Progenitor cell of endocrine pancreas (in vitro differentiated cells): ENCODE measurements at places on chromosomes 5 and 9. TPM values are rescaled to one million over a fixed set of nuclear protein-coding genes. Genes with fewer than 3 reads are reported as not detected.
A peak's percentile ranks its signal among the peaks of the same experiment; 100 is the strongest.

DNA sequence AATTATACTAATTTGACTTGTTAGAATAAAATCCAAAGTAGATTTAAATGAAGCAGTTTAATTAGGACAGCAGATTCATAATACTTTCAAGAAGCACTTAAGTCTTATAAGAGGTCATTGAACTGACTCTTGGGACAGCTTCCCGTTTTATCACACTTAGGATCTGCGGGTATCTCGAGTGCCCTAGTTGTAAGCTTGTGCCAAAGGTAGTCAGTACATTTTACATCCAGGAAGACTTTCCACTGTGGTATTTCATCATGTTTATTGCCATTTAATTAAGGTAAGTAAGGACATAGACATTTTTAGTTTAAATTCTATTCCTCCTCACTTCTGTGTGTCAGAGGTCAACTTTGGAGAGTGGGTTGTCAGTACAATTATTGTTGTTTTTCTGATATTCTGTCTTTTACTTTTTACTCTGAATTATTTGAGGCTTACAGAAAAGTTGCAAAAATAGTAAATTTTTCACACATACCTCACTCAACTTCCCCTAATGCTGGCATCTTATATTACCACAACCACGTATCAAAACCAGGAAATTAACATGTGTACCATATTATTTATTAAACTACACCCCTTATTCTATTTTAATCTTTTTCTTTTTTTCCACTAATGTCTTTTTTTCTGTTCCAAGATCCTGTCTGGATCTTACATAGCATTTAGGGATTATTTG is 7.5 kb upstream of the ZNF367 start:
- DNase-seq: no peak

DNA sequence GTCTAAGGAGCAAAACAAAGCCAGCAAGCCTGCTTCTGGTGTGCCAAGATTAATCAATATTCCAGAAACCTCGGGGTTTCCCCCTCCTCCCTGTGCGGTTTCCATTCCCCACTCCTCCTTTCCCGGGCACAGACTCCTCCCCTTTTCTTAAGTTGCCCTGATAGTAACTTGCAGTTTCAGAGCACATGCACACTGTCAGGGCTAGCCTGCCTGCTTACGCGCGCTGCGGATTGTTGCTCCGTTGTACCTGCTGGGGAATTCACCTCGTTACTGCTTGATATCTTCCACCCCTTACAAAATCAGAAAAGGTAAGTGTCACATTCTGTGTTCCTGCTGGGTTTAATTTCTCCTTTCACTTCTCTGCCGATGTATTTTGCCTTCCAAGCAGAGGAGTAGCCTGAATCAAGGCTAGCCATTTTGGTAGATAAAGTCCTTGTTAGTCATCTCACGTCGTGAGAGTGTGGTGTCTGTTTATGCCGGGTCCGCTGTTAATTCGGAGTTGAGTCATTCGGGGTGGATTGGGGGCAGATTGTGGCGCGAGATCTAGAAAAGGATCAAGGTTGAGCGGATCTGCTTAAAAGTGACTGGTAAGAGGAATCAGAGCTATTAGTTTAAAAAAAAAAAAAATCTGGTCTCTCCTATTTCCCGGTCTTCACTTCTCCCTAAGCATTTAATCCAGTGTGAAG is at the start of gene SLC1A3:
SLC1A3 (plus strand) TSS at position 179 of the 686 bp plus-strand sequence. CDS start 1,818 bp downstream, outside the sequence.
- peak; percentile 54 for DNase-seq

The ZNF367 gene
- total RNA-seq: 5.3 and 5.7 TPM in 2 replicates

DNA sequence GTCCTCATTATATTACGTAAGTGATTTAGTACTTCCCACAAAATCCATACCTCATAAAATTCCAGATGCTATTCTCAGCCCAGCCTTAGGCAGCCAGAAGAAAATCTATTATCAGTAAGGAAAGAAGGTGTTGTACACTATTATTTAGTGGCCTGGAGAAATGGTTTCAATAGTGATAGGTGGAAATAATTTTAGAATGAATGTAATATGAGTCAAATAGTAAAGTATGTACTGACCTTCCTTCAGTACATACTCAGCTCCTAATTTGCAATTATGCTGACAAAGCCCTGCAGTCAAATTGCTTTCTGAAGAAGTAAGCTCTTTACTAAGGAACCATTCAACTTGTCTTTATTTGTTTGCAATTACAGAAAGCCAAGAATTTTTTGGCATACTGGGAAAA is 409.2 kb downstream of the HTR1A start:
- no peak for DNase-seq

GRCh38 chr5:78675956-78676730 is 27.6 kb upstream of the LHFPL2 start:
- no peak for DNase-seq

- no peak for DNase-seq
These were observed 87.8 kb upstream of the HSPA9 start for GRCh38 chr5:138663009-138663408.

DNA sequence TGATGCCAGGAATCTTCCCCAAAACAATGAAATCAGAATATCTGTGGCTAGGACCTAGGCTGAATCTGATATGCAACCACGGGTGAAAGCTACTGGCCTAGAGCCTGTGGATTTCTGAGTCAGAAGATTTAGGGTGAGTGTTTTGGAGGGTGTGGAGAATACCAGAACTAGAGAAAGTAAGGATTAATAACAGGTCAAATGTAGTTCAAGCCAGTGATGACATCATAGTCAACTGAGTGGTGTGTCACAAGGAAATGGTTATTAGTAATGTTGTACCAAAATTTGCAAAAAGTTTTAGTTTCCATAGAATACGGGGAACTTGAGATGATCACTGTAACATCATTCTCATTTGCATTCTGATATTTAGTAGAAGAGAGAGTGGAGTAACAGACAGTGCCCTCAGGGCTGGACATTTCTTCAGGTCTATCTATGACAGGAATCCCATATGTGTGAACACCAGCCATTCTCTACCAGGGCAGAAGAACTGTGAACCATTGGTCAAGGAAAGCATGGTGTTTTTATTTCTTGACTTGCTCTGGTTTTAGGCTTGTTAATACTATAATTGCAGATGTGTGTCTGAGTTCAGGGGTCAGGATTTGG is 3.7 kb downstream of the GALNT12 start:
- DNase-seq: no peak

DNA sequence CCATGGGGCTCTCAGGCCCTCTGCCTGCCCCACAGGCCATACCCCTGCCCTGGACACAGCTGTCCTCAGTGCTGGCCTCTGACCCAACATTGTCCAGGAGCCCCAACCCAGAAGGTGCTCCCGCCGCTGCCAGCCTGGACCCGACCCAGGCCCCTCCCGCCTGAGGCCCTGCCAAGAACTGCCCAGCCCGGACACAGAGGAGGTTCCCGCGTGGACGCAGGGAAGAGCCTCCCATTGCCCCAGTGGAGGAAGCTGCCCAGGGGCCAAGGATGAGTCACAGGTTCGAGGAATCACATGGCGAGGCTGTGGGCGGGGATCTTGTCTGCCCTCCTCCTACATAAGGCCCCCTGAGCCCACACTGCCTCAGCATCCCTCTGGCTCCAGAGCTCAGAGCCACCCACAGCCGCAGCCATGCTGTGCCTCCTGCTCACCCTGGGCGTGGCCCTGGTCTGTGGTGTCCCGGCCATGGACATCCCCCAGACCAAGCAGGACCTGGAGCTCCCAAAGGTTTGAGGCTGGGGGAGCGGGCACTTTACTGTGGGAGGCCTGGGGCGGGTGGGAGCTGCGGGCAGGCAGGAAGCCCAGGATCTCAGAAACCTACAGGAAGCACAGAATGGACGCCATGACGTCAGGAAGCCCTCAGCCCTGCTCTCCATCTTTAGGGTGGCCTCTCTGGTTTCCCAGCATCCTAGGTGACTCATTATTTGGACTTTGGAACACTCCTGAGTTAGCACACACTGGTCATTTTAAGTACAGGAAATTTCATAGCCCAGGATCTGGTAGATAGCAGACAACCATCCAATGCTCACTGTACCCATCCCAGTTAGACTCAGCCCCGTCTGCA is at the start of gene PAEP:
PAEP (plus strand) TSS at position 366 of the 844 bp plus-strand sequence.
- DNase-seq: no peak

DNA sequence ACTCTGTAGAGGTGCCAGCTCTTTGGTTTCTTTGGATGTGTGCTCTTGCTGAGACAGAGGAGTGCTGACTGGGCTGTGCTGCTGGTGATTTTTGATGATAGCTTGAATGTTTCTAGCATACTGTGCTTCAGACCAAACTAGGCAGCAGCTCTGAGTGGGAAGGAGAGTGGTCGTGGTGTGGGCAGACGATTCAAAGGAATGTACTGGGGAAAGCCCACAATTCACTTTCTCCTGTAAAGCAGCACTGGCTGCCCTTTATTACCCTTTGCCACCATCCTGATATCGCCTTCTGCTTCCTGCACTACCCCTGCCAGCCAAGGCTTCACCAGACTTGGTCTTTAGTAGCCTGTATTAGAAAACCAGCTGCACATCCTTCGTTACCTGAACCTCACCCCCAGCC is 45.3 kb downstream of the PRRC2B start:
- DNase-seq: no peak

GRCh38 chr9:2461892-2462291 is 159.7 kb upstream of the VLDLR start:
- DNase-seq: no peak

The LCN15 gene
- total RNA-seq: not detected in 2 replicates

DNA sequence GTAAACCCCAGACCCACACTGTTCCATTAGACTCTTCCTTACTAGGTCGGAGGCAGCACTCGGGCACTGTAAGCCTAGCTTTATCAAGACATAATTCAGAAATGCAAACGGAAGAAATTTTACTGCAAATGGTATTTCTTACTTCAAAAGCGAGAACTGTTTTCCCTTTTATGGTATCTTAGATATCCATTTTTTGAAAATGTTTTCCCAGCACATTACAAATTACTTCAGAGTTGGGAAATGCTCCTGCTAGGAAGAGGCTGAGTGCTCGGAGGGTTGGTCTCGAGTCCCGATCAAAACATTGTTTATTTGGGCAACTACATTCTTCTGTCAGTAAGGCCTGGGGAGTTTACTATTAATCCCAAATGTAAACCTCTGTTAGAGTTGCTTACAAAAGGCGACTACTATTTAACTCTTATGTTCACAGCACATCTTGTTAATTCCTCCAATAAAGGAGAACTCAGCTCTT is 332.9 kb downstream of the CWC27 start:
- no peak for DNase-seq

DNA sequence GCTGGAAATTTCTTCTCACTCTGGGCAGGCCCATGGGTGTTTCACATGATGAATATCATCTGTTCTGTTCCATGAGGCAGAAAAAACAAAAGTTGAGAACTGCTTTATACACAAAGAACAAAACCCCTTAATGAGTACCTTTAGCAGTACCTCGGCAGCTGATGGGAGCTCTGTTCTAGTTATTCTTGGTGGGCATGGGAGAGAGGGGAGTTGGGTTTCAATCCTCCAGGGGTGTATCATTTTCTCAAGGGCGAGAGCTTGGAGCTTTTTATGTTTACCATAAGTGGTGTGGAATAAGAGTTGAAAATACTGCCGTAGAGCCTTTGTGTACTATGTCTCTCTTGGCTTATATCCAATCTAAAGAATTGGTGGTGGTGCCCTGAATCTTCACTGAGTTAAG is 103.3 kb upstream of the ZNF608 start:
- DNase-seq: no peak

The NR6A1 gene
- 71.6 and 86.4 TPM in 2 replicates for total RNA-seq
